ENCODE measurements at places on chromosomes 1 and 21.

DNA sequence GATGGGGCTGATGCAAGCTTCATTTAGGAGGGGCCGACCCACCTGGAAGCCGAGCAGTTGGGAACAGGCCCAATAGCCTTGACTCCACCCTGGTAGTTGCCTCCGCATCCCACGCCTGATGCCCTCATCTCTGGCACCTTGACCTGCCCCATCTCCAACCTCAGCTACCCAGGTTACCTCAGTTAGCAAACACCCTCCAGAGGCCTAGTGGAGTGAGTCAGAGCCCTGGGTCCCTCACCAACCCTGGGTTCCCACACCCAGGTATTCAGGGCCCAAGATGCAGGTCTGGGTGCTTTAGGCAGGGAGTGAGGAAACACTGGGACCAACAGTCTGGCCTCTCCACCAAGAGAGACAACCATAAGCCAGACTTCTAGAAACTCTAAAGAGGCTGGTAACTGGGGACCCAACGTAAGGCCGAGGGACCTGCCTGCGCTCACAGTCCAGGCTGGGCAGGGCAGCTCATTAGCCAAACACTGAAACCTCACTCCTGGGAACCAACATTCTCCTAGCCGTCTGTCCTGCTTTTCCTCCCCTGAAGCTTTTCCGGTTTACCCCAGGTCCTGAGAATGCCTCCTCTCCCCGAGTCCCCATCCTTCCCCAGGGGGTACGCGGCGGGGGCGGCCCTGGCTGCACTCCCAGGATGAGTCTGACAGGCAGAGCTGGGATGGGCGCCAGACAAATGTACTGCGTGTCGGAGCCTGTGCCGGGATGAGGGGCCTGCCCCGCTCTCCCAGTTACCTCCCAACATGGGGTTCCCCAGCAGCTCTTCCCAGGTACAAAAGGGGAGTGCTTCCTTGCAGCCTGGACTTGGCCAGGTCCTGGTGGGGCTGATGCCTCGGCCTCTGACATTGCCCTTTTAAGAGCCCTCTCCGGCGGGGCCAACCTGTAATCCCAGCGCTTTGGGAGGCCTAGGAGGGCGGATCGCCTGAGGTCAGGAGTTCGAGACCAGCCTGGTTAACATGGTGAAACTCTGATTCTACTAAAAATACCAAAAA lies 8.9 kb upstream of the CELSR2 start:
- DNase-seq, result peak; percentile 17

DNA sequence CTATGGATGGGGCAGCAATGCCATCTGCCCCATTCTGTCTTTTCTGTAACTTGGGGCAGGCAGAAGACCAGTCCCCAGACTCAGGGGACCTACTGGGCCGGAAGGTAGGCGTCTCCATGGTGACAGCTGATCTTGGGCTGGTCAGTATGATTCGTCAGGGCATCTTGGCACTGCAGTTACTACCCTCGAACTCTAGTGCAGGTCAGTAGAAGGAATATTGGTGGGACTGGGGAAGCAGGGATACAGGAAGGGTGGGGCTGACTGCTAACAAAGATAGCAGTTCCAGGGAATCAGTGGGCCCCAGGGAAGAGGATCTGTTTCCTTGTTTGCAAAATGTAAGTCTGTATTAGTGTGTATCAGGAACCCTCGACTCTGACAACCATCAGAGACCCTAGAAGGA lies 26.2 kb downstream of the SZT2 start:
- DNase-seq, result no peak

DNA sequence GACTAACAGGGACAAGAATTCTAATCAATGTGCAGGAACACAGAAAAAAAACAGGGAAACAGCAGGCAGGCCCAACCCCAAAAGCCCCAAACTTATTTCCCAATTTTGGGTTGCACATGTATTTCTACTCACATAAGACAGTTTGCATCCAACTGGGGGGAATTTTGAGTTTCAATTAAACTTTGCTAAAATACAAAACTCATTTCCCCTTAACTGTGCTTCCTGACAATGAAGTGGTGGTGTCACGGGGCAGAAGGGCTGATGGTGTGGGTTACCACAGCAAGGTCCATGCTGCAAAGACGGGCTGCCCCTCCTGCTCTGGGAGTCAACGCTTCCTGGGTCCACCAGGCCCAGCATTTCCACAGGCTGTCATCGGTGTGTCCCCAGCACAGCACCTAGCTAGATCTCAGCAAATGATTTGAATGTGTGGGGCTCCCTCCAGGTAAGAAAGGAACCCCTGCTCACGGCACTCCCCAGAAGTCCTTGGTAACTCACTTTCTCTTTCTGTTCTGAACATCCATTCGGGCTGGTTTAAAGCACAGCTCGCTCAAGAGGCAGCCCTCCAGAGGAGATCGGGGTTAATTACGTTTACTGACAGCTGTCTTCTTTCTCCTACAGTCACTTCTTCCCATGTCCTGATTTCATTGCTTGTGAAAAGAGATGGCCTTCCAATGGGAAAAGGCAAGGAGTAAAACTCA lies 27.4 kb downstream of the HIVEP3 start:
- peak; percentile 11 for DNase-seq

DNA sequence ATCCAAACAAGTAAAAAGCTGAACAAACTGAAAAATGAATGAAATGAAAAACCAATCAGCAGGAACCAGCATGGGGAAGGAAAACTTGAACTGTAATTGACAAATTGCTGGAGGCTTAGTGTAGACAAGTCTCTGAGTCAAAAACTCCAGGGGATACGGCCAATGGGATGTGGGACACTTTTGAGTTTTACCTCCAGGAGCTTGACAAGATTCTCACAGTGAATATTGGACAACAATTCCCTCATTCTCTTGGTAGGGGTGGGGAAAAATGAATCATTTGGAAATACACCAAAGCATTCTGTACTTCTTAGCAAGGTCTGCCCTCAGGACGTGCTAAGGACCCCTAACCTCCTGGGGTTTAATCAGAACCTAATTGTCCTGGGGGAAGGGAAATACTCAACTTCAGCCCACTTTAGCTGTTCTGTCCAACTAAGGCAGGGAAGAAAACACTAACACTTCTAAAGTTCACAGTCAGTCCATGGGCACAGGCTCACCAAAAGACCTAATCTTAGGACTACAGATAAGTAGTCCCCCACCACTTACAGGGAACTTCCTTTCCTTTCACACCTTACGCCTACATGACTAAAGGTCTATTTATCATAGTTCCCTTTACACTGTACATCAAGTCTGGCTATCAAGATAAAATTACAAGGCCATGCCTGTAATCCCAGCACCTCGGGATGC lies 60.7 kb upstream of the CDC42BPA start:
- no peak for DNase-seq

- DNase-seq, result no peak
Measured at GRCh38 chr21:28455253-28455600, 537.5 kb downstream of the LTN1 start.

DNA sequence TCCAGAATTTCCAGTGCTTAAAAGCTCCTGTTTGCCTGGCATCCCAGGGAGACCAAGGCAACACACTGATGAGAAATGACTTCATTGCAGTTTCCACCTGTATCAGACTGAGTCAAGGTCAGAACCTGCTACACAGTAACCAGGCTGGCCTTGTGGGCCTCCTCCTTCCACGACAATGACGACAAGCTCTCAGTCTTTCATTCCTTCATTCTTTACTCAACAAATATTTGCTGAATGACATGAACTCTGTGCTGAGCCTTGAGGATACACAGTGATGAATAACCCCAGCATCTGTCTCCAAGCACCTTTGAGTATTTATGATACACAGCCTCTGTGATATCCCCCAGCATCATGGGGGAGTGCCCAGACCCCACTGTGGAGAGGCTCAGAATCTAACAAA lies 8.9 kb upstream of the LCE5A start:
- no peak for DNase-seq

- DNase-seq, result no peak
Measured at GRCh38 chr1:8438489-8438888, 120.6 kb downstream of the SLC45A1 start.

DNA sequence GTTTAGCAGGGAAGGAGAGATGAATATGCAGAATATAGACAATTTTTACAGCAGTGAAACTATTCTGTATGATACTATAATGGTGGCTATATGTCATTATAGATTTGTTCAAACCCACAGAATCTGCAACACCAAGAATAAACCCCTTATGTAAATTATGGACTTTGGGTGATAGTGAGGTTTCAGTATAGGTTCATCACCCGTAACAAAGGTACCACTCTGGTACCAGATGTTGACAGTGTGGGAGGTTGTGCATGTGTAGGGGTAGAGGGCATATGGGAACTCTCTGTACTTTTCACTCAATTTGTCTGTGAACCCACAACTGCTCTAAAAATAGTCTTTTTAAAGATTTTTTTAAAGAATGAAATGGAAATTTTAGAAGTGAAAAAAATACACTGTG lies 29.9 kb upstream of the PRDX6 start:
- DNase-seq, result no peak

- no peak for DNase-seq
Measured at GRCh38 chr1:30197639-30198450, 525.5 kb downstream of the MATN1 start.

DNA sequence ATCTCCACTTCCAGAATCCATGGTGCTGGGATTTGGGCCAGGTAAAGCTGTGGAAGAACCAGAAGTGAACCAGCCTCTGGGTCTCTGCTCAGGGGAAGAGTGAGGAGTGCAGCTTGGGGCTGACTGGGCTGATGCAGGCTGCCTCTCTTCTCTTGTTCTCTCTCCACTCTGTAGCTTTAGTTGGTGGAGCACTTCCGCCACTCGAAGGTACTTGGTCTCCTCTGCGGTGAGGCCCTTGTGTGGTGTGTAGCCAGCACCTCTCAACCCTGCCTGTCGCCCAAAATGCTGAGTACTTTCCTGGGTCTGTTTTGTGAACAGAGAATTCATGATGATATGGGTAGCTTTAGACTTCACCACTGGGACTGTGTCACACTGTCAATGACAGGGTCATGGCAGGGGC lies 63.2 kb downstream of the URB2 start:
- DNase-seq, result no peak

DNA sequence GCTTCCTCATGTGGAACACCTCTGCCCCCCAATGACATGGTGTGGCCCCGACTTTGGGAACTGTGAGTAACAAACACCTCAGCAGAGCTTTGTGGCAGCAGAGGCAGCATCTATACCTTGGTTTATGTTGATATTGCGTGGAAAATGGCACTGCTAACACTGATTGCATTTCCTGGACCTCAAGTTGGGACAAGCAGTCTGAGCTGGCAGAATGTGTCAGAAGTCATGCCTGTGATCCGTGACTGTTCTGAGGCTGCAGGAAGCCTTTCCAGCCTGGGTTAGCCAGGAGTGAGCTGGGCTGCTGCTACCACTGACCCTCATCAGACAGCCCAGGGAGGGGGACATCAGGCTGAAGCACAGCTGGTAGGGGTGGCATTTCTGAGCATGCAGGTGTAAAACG lies 268.5 kb downstream of the KCNJ6 start:
- DNase-seq, result no peak

- no peak for DNase-seq
Measured at GRCh38 chr1:60055336-60055735, 18.2 kb downstream of the C1orf87 start.

DNA sequence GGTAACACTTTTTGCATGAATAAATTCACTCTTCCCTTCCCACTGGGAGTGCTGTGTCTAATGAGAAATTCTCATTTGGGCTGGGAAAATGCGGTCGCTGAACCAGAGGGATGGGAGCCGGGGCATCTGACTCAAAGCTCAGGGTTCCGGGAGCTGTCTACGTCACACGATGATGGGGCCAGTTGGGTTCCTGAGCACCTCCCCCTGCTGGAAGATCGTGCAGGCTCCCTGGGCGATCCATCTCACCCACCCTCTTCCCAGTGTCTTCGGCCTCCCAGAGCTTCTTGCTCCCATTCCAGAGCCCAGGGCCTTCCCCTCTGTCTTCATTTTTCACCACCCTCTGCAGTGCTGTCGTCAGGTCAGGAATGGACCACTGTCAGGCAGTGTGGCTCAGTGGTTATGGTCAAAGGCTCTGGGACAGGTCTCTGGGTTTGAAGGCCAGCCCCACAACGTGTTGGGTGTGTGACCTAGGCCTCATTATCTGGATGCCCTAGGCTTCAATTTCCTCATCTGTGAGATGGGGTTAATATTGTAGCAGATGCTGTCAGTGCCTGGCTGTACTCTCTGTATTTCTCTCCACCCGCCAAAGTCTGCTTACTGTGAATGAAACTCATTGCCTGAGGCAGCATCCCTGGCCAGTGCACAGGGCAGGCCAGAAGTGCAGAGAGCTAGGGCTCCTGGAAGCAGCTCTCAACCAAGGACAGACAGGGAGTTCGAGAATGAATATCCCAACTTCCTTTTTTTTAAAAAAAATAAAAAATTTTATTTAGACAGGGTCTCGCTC lies 31.8 kb downstream of the IGSF21 start:
- DNase-seq, result no peak

GRCh38 chr1:16156848-16157495 lies 1.1 kb upstream of the EPHA2 start:
- no peak for DNase-seq

GRCh38 chr1:40712405-40712944 lies 21.0 kb downstream of the NFYC start:
- DNase-seq, result peak; percentile 88

DNA sequence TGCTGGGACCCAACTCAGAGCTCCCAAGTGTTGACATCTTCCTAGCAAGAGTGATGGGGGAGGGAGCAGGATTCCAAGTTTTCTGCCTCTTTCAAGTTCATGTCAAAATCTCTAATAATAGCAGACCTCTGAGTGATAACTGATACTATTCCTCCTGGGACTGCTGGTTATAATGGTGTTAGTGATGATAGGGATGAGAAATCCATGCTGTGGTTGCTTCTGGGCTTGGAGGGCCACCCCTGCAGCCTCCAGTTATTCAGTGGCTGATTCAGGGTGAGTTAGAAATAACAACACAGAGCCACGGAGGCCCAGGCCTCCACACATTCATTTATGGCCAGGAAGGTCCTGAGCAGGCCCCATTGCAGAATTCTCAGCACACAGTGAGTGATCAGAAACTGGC lies 40.6 kb upstream of the ARTN start:
- DNase-seq, result no peak
